ENCODE measurements at places on chromosomes 12 and 14.

GRCh38 chr12:96302687-96303310 lies 97.4 kb downstream of the CDK17 start:
- H3K4me3 ChIP-seq, result no peak overlapping the region
- H3K36me3 ChIP-seq, result peaks cover 18% of the 10 kb centered on the region
- no peaks in the 10 kb centered on the region for H3K27me3 ChIP-seq
- H3K4me1 ChIP-seq, result no peaks in the 10 kb centered on the region
- DNase-seq, result no peak

GRCh38 chr12:64054079-64054520 lies 168.0 kb downstream of the KICS2 start:
- H3K4me3 ChIP-seq, result no peak overlapping the region
- H3K27me3 ChIP-seq, result no peaks in the 10 kb centered on the region
- H3K4me1 ChIP-seq, result no peaks in the 10 kb centered on the region
- H3K36me3 ChIP-seq, result no peaks in the 10 kb centered on the region

DNA sequence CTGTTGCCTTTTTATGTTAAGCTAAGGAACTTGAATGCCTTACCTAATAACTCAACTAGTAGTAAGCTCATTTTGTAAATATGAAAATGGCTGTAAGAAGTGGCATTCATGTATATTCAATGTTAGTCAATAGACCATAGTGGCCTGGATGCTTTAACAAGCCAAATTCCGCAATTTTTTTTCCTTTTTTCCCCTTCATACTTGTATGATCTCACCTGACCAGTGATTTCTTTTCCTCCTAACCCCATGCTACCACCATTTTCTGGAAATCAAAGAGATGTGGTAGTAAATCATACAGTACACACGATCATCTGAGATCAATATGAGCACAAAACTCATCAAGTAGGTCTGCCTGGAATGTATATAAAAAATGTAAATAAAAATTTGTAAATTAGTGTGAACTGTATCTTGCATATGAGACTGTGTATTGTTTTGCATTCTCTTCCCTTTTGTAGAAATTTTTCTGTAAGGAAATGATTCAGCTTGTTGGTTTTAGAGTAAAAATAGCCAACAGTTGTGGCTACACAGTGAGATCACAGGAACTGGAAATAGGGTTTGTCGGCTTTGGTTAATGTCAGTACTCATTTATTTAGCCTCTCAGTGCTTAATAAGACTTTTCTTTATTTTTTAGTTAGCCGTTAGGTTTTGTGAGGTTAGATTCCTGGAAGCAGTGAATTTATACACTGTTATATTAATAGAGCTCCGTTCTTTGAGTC lies 62.5 kb downstream of the ETNK1 start:
- no peaks in the 10 kb centered on the region for H3K4me1 ChIP-seq
- no peaks in the 10 kb centered on the region for H3K36me3 ChIP-seq
- H3K27me3 ChIP-seq, result no peaks in the 10 kb centered on the region
- no peak overlapping the region for H3K27ac ChIP-seq
- DNase-seq, result no peak

- H3K4me1 ChIP-seq, result no peaks in the 10 kb centered on the region
- H3K27me3 ChIP-seq, result no peaks in the 10 kb centered on the region
- H3K27ac ChIP-seq, result no peak overlapping the region
- no peak for DNase-seq
- no peaks in the 10 kb centered on the region for H3K36me3 ChIP-seq
These were observed 86.9 kb upstream of the IGF1 start for GRCh38 chr12:102567031-102567985.

GRCh38 chr12:67697443-67697842 lies 48.9 kb downstream of the DYRK2 start:
- no peak overlapping the region for H3K27ac ChIP-seq
- H3K36me3 ChIP-seq, result no peaks in the 10 kb centered on the region
- H3K27me3 ChIP-seq, result no peaks in the 10 kb centered on the region

GRCh38 chr14:64659366-64659765 lies 44.9 kb upstream of the PLEKHG3 start:
- no peak overlapping the region for H3K4me3 ChIP-seq
- H3K4me1 ChIP-seq, result peaks cover 13% of the 10 kb centered on the region
- no peak for DNase-seq
- H3K36me3 ChIP-seq, result no peaks in the 10 kb centered on the region
- H3K27me3 ChIP-seq, result no peaks in the 10 kb centered on the region

GRCh38 chr12:105899589-105899988 lies 239.2 kb downstream of the NUAK1 start:
- no peak overlapping the region for H3K27ac ChIP-seq
- DNase-seq, result no peak

GRCh38 chr14:51209457-51209856 lies 30.6 kb upstream of the TMX1 start:
- no peak overlapping the region for H3K4me3 ChIP-seq
- H3K27me3 ChIP-seq, result no peaks in the 10 kb centered on the region
- DNase-seq, result no peak
- no peaks in the 10 kb centered on the region for H3K36me3 ChIP-seq

GRCh38 chr12:102232036-102232435 lies 34.4 kb upstream of the PMCH start:
- no peaks in the 10 kb centered on the region for H3K27me3 ChIP-seq
- DNase-seq, result no peak
- H3K4me3 ChIP-seq, result no peak overlapping the region
- no peak overlapping the region for H3K27ac ChIP-seq

DNA sequence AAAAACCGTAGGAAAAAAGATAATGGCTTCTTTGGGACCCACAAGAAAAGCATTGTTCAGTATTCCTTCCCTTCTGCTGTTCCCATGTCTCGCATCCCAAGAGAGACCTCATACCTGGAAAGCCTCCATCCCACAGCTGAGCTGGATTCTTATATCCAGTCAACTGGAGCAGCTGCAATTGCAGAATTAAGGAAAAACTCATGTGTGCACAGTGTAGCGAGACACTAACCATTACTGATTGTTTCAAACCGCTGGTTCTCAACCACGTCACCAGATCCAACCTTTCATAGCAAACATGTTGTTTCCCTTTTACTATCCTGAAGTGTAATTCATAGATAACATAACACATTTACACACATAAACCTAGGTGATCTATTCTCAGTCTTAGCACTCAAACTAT lies 5.5 kb upstream of the RNASE10 start:
- no peak for DNase-seq
- H3K4me3 ChIP-seq, result no peak overlapping the region
- no peak overlapping the region for H3K27ac ChIP-seq
- H3K4me1 ChIP-seq, result peaks cover 7% of the 10 kb centered on the region
- H3K27me3 ChIP-seq, result no peaks in the 10 kb centered on the region
- H3K36me3 ChIP-seq, result no peaks in the 10 kb centered on the region

DNA sequence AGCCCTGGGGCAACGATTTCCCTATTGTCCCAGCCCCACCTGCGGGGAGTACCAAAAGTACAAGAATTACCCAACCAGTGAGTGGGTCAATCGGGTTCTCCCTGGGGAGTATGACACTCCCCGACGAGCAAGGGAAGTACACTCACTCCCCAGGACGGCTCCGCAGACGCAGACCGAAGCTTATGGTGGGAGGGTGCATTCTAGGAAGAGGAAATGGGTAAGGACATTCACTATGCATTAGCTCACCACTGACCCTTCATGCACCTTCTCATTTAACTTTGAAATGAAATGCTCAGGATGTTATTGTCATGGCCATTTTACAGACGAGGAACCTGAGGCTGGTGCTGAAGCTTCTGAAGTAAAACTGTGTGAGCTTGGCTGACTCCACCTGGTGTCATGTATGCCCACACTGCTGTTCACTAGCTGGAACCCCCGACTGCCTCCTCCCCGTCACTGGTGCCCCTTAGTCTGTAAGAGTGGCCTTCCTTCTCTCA lies 45.8 kb upstream of the TMED10 start:
- no peak overlapping the region for H3K4me3 ChIP-seq
- H3K4me1 ChIP-seq, result no peaks in the 10 kb centered on the region
- H3K27ac ChIP-seq, result no peak overlapping the region
- no peaks in the 10 kb centered on the region for H3K27me3 ChIP-seq
- H3K36me3 ChIP-seq, result no peaks in the 10 kb centered on the region

DNA sequence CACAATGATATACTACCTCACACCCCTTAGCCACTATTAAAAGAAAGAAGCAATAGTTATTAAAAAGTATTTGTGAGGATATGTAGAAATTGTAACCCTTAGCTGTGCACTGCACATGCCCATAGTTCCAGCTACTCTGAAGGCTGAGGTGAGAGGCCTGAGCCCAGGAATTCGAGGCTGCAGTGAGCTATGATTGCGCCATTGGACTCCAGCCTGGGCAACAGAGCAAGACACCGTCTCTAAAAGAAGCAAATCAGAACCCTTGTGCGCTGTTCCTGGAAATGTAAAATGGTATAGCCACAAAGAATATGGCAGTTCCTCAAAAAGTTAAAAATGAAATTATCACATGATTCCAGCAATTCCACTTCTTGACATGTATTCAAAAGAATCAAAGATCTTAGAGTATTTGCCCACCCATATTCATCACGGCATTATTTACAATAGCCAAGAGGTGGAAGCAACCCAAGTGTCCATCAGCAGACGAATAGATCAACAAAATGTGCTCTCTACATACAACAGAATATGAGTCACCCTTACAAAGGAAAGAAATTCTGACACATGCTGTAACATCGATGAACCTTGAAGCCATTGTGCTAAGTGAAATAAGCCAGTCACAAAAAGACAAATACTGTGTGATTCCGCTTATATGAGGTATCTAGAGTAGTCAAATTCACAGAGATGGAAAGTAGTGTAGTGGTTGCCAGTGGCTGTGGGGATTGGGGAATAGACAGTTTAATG lies 23.7 kb upstream of the YLPM1 start:
- no peak for DNase-seq
- H3K27ac ChIP-seq, result no peak overlapping the region
- no peaks in the 10 kb centered on the region for H3K27me3 ChIP-seq
- no peak overlapping the region for H3K4me3 ChIP-seq

DNA sequence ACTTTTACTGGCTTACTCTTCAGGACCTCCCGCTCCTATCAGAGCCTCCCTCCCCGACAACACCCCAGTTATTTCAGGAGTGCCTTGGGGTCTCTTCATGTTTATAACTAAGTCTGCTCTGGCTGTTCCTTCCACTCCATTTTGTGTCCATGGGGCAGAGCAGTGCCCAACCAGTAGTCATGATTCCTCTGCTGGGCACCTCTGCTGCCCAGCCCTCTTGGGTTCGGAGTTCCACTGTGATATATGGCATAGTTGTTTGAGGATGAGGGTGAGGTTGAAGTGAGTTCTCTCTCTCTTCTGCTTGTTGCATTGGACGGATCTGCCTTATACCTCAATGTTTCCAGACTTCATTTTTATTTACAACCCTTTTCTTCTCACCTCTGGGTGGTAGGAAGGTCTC lies 17.4 kb downstream of the NR1H4 start:
- H3K27me3 ChIP-seq, result no peaks in the 10 kb centered on the region
- no peak for DNase-seq
- H3K4me3 ChIP-seq, result no peak overlapping the region

GRCh38 chr14:22524784-22525161 lies 64.3 kb downstream of the DAD1 start:
- H3K36me3 ChIP-seq, result no peaks in the 10 kb centered on the region
- H3K4me1 ChIP-seq, result peaks cover 48% of the 10 kb centered on the region
- H3K27ac ChIP-seq, result no peak overlapping the region
- no peak overlapping the region for H3K4me3 ChIP-seq
- no peak for DNase-seq
- H3K27me3 ChIP-seq, result no peaks in the 10 kb centered on the region

Measured in suprapubic skin (tissue), 4 donors.